ENCODE measurements at places on chromosomes 1 and 21.

DNA sequence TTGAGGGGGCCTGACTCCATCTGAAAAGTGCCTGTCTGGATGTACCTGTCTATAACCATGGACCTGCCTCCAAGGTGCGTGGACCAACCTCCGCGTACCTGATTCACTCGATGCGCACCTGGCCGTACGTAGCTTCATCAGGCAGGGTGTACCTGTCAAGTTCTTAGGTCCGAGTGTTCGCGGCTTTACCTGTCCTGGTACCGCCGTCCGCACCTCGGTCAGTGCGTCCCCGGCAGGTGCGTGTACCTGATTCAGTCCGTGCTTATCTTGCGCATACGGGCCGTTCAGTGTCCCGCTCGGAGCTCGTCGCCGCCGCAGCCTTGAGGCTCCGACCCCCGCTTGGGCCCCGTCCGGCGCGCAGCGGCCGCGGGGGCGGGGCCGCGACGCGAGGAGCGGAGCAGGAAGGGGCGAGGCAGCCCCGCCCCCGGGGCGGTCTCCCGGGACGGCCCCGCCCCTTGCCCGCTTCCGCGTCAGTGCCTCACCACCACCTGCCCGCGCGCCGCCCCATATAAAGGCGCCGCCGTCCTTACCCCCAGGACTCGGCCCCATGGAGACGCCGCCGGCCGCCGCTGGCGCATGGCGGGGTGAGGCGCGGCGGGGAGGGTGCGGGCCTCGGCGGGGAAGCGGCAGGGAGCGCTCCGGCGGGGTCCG, at the start of gene ZC3H12A:
TSS of gene ZC3H12A (plus strand) at position 535 of the 651 bp plus-strand sequence. CDS start 917 bp downstream, outside the sequence.
- peak; percentile 90 for DNase-seq

- no peak for DNase-seq
Observed at GRCh38 chr1:28436211-28436769, 66.8 kb downstream of the PHACTR4 start.

DNA sequence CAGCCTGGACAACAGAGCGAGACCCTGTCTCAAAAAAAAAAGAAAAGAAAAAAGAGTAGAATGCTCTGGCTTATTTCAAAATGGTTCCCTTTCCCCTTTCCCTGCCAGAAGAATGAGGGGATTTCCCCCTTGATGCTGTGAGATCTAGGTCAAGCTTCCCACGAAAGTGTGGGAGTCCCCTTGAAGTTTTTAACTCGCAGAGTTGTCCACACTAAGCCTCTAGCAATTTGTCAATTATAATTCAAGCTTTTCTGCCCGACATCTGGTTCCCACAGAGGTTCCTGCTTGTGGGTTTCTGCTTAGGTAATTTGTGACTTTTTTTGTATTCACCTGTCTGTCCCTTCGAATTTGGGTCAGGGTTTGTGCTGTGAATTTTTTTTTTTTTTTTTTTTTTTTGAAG, 62.8 kb downstream of the ZFYVE9 start:
- no peak for DNase-seq

DNA sequence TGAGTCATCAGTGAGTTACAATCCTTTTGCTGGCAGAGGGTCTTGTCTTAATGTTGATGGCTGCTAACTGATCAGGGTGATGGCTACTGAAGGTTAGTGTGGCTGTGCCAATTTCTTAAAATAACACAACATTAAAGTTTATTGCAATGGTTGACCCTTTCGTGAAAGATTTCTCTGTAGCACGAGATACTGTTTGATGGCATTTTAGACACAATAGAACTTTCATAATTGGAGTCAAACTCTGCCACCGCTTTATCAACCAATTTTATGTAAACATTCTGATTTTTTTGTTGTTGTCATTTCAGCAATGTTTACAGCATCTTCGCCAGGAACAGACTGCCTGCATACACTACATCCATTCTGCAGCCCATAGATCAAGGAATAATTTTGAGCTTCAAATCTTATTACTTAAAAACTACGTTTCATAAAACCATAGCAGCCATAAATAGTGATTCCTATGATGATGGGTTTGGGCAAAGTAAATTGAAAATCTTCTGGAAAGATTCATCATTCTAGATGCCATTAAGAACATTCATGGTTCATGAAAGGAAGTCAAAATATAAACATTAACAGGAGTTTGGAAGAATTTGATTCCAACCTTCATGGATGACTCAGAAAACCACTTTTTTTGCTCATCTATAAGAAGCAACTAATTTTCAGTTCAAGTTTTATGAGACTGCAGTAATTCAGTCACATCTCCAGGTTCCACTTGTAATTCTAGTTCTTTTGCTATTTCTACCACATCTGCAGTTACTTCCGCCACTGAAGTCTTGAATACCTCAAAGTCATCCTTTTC, 85.9 kb downstream of the TYW3 start:
- no peak for DNase-seq

- DNase-seq = no peak
Observed at GRCh38 chr1:162500805-162501204, 3.2 kb downstream of the UHMK1 start.

DNA sequence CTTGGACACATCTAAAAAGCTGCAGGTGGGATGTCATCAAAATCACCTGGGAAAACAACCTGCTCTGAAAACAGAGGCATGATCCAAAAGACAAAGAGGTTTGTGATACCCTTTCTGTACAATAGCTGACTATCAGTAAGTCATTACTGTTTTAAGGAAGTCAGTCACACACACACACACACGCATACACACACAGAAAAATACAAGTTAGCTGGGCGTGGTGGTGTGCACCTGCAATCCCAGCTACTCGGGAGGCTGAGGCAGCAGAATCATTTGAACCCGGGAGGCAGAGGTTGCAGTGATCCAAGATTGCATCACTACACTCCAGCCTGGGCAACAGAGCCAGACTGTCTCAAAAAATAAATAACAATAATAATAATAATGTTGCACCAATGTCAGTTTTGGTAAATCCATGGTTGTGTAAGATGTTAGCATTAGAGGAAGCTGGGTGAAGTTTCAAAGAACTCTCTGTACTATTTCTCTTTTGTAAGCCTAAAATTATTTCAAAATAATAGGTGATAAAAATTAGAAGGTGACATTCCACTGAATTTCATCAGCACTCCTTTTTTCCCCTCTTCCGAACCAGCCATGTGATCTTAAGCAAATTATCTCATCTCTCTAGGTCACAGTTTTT, 9.9 kb upstream of the HLCS start:
- no peak for DNase-seq

DNA sequence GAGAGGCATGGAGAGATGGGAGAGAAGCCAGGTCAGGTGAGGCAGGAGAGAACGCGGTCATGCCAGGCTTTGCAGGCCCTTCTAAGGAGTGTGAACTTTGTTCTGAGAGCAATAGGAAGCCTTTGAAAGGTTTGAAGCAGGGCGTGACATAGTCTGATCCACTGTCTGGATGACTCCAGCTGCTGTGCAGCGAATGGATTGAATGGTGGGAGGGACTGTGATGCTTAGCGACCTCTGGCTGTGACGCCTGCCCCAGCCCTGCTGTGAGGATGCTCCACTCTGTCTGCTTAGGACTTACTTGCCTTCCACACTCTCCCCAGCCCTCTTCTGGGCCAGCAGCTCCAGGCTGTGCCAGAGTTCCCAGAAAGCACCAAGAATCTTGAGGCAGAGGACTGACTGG, 41.8 kb upstream of the POU3F1 start:
- no peak for DNase-seq

- DNase-seq = no peak
Observed at GRCh38 chr1:87980494-87980893, 651.8 kb downstream of the LMO4 start.

- DNase-seq = no peak
Observed at GRCh38 chr1:234933475-234933874, 195.2 kb downstream of the TOMM20 start.

- DNase-seq = no peak
Observed at GRCh38 chr1:243473227-243474135, 217.6 kb downstream of the SDCCAG8 start.

- no peak for DNase-seq
Observed at GRCh38 chr21:41280115-41280919, 36.3 kb upstream of the FAM3B start.

DNA sequence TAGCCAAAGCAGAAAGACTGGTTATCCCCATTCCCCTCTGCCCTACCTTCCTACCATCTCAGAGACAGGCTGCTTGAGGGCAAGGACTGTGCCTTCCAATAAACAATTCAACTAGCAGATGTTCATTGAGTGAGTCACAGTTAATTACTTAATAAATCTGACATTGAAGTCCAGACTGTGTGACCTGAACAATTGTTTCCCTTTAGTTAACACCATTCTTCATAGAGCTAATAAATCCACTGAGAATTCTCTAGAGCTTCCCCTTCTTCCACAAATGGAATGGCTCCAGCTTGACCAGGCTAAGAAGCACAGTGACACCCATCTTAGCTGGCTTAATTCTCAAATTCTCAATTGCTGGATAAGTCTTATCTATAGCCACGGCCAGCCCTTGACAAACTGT, 61.9 kb upstream of the GJA5 start:
- DNase-seq = no peak

- DNase-seq = no peak
Observed at GRCh38 chr1:182404781-182405180, 4.3 kb upstream of the TEDDM1 start.

- DNase-seq = no peak
Observed at GRCh38 chr1:110380672-110381283, 10.0 kb downstream of the SLC16A4 start.

- no peak for DNase-seq
Observed at GRCh38 chr1:29736582-29737188, 500.4 kb downstream of the PTPRU start.

Measured in activated CD4-positive, CD25-positive, alpha-beta regulatory T cell (primary cell).